Activated CD4-positive, alpha-beta memory T cell treated with anti-CD3 and anti-CD28 coated beads, Interleukin-2, amount 10 ng/mL, durations not matched to agents 7 days and 5 days (primary cell): ENCODE measurements at places on chromosomes 1 and 21. TPM values are rescaled to one million over a fixed set of nuclear protein-coding genes. Genes with fewer than 3 reads are reported as not detected.

DNA sequence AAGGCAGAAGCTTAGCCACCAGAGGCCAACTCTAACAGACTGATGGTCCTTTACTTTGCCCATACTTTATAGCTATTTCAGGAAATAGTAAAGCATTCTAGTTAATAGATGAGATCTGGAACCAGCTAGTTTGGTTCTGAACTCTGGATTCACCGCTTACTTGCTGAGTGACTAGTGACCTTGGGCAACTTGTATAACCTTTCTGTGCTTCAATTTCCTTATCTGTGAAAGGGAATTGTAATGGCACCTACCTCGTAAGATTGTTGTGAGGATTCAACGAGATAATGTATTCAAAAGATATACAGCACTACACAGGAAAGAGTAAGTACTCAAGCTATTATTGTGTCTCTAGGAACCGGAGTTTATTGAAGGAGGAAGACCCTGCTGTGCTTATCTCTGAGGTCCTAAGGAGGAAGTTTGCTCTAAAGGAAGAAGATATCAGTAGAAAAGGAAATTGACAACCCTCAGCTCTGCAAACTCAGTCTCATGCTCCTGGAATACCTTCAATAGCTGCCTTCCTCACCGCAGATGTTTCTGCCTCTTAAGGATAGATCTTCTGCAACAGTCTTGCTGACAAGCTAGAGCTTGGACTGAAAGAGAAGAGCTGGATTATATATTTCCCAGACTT is 11.9 kb downstream of the MTFR1L start:
- no peak for DNase-seq

DNA sequence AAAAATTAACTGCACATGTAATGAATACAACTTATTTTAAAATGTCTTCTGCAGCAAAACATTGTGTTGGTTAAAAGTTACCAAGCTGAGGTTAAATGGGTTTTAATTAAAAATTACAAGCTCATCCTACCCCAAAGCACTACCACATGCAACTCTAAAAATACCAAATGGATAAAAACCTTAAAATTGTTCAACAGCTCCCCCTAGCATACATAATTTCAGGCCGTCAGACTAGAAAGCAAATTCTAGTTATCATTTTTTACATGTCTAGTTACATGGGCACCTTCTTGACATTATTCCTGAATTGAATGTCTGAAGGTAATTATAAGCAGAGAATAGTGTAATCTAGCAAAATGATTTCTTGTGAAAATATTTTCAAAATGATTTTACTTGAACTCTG is 176.5 kb downstream of the C1orf21 start:
- DNase-seq: no peak

DNA sequence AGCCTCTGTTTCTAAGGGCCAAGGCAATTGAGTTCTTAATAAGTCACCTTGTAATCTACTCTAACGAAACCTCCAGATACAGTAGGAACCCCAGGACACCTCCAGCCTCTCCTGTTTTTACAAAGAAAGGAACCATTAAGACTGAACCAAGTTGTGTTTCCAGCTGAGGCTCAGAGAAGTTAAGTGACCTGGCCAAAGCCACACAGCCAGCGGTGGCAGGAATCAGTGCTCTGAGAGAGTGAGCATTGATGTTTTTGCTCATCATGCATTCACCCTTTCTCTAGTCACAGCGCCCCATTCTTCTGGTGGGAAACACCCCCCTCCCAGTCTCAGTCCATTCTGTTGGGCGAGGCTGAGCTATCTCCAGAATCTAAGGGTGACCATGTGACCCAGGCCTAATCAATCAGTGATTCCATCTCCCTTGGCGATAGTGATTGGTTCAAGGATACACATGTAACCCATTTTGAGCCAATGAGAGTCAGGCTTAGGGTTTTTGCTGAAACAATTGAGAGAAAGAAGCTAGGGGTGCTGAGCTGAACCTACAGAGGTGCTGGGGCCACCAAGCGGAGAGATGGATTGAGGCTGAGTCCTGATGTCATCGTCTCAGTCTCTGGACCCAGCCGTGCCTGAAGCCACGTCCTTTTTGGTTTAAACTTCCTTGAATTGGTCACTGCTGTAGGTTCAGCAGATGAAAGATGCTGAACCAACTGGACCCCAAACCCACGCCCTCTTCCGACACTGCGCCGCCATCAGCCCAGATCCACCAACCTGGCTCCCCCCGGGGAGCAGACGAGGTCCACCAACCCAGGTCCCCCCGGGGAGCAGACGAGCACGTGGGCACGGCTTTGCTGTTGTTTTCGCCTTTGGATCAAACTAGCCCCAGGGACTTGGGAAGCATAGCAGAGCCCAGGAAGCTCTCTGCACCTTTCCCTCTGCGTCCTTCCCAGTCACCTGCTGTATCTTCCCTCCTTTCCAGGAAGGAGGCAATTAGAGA is 28.0 kb upstream of the RERE start:
- DNase-seq: no peak

The KPRP gene
- not detected for total RNA-seq

DNA sequence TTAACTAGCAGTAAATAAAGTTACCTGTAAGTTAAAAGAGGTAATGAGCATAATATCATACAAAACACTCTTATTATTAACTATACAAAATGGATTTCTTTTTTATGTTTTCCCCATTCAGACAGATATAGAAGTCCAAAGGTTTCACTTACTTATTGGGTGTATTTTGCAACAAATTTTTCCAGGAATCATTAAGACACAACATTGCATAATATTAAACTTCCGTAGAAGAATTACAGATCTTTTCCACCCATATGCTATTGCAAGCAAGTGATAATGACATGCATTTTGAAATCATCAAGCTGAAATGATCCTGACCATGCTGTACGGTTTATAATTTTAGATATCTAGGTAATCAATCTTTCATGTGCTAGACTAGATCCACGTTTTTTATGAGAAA is 957.0 kb downstream of the NCAM2 start:
- DNase-seq: no peak

DNA sequence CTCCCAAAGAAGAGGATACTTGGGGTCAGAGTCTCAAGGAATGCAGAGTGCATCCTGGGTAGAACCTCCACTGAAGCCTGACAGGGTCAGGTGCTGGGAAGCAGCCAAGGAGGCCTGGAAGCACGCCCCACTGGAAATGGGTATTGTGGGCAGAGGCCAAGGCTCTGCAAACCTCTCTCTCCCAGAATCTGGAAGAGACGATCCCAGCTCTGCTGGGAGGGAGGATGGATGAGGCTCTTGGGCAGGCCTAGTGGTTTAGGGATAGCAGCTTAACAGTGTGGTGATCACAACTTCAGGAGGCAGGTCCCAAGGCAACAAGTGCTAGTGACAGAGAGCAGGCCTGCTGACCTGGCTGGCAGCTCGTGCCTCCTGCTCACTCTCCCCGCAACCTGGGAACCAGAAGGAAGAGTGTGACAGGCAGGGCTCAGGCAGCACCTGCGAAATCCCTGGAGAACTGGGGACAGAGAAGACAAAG is 641.0 kb downstream of the PLPP3 start:
- DNase-seq: no peak
